OCI-LY7 (cell line): ENCODE measurements at places on chromosomes 7 and 10.

GRCh38 chr7:108613949-108614381 is 44.3 kb downstream of the DNAJB9 start:
- no peak for DNase-seq

DNA sequence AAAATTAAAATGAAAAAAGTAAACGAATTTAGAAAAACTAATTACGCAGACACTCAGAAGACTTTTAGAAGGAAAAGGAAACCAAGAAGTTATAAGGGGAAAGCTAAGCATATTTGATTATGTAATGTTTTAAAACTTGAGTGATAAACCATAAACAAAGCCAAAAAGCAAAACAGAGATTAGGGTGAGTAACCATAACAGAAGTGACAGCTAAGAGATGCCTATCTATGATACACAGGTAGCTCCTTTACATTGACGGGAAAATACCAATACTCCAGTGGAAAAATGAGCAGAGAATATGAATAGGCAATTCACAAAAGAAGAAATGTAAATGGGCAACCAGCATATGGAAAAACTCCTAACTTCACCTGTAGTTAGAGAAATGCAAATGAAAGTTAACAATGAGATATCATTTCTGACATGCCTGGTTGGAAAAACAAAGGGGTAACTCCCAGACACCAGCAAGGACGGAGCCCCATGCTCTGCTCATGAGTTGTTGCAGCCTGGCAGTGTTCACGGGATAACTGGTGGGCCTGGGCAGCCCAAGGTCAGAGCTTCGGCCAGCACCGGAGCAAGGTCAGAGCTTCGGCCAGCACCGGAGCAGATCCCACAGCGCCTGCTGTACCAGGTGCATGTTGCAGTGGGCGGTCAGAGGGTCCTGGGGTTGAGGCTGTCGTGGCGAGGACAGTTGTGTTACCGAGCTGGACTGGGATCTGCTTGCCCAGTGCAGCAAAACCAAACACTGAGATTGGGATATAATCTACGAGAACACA is 58.9 kb downstream of the ALOX5 start:
- DNase-seq = no peak

GRCh38 chr10:117680601-117681000 is 138.1 kb downstream of the EMX2 start:
- no peak for DNase-seq

DNA sequence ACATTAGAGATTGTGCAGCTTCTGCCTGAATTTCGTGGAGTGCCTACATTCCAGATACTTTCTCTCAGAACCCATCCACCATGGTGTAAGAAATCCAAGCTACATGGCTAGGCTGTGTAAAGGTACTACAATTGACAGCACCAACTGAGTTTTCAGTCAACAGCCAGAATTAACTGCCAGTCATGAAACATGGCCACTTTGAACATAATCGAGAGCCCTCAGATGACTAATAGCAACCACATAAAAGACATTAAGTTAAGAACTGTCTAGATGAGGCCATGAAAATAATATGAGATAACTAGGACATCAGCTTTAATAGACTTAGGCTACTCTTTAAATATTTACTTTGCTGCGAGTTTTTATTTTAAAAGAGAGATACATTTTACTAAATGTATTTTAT is 1106.8 kb upstream of the LRRTM3 start:
- DNase-seq = no peak

GRCh38 chr10:4196183-4196582 is 411.2 kb upstream of the KLF6 start:
- DNase-seq = no peak

DNA sequence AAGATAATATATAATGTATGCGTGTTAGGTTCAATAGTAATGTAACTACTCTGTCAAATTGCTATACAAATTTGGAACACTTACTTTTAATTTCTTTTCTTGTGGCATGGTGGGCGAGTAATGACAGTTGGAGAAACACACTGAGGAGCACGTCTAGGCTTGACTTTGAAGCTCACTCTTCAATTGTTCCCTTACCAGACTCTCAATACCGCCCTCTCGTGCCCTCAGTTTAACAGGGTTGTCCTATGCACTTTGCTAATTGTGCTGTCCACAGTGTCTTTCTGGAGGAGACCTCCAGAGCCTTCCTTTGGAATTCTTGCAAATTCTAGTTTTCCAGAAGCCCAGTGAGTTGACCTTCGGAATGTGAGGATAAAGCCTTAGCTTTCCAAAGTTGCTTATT is 107.2 kb upstream of the RELN start:
- no peak for DNase-seq

- DNase-seq = no peak
Measured at GRCh38 chr7:150357270-150357669, 11.4 kb upstream of the REPIN1 start.
